ENCODE measurements at places on chromosomes 13 and 19.
A peak's percentile ranks its signal among the peaks of the same experiment; 100 is the strongest.

DNA sequence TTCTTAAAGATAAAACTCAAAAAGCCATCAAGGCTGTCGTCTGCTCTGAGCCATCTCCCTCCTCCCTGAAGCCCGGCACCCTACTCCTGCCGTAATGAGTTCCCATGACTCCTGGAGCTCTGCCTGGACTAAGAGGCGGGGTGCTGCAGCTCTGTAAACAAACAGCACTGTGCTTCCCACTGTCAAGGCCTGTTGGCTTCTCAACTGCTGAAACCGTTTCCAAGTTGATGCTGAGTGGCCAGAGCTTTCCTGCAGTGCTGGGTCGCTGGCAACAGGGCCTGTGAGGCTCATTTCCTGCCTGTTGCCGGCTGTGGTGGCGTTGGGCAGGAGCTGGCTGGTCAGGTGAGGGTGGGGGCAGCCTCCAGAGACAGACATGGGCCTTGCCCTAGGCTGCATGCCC lies 26.7 kb upstream of the ISYNA1 start:
- no peak for DNase-seq

DNA sequence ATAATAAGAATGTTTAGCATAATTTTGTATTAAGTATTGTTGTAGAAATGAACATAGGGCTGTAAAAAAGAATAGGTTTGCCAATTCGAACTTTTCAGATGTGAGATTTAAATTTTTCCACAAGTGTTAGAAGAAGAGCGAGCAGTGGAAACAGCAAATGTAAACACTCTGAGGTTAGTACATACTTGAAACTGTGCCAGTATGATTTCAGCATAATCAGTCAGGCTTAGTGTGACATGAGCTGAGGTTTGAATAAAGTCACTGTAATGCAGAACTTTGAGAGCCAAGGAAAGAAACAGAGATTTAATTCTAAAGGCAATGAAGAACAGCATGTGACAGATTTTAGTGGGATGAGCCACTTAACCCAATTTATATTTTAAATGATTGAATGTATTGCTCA lies 2166.4 kb downstream of the PCDH9 start:
- DNase-seq = no peak

GRCh38 chr13:82480415-82480814 lies 1401.9 kb downstream of the SLITRK1 start:
- no peak for DNase-seq

DNA sequence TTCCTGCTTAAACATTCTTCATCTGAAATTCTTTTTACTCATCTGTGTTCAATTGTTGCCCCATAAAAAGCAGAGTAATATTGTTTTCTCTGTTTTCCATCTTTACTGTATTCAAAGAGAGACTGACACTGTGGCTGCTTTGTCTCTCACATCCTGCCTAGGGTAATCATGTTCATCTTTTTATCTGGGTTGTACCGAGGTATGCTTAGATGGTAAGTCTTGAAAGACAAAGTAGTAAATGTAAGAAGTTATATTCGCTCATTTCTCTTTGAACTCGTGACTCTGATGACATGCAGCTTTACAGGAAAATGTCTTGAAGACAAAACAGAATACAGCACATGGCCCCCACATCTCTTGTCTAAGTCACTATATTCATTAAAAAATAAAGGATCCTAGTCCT lies 20.0 kb upstream of the CYSLTR2 start:
- DNase-seq = no peak

DNA sequence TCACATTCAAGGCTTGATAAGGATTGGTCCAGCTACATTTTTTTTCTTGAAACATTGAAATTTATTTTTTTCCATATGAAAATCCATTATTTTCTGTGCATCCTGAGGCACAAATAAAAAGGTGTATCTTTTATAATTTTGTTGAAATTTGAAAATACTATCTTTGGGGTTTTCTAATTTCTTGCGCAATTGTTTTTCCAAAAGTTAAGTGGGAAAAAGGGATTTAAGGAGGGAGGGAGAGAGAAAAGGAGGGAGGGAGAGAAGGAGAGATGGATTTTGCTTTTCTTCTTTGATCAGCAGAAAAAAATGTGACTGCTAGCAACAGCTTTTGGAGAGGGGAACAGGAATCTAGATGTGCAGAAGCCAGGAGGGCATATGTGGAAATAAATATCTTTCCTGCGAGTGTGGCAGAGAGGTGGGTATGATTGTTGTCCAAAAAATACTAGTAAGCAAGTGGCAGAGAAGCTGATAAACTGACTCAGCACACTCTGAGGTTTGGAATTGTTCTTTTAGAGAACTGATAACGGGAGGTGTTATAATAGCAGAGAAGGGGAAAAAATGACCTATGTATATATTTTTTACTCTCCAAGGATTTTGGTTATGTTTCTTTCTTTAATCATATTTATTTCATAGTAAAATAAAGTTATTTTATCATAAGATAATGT lies 61.2 kb upstream of the EDNRB start:
- no peak for DNase-seq

DNA sequence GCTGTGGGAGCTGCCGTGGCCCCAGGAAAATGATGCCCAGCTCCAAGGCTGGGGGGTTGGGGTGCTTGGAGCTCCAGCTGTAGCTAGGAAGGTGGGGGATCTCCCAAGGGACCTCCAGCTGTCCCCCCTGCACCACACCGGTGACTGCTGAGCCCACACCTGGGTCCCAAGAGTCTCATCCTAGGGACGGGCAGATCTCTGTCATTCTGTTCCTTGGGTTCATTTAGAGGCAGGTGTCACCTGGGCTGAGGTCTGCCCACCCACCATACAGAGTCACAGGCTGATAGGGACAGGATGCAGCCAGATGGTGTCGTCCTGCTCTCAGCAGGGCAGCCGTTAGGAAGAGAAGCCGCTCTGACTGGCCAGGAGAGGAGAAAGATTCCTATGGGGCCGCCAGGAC lies 5.3 kb downstream of the F2RL3 start:
- no peak for DNase-seq

GRCh38 chr13:109332506-109333499 lies 453.6 kb downstream of the IRS2 start:
- DNase-seq = no peak

DNA sequence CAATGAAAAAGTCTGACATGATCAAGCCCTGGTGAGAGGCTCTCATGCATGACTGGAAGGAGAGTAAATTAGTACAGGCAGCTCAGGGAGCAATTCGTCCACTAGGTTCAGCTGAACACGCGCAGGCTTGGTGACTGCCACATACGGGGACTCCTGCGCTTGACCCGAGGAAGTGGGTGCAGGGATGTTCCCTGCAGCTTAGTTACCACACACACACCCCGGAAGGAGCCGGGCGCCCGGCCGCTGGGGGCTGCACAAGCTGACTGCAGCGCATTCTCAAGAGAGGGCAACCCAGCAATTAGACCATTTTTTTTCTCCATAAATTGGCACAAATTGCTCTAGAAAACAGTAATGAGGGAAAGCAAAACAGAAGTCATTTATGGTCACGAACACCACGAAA lies 23.0 kb upstream of the MIER2 start:
- DNase-seq = no peak

DNA sequence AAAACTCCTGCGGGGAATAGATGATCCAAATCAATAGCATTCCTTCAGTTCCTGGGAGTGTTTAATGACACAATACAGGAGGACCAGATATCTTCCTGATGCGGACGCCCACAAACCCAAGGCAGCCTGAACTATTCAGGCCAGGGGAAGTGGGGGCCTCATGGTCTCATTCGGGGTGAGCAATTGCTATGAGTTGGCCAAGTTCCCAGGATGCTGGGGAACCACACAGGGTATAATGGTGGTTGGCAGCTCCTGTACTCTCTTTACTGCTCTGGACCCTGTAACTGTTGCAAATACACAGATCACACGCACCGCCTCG lies 401.2 kb downstream of the IRS2 start:
- DNase-seq = no peak

- DNase-seq = no peak
These were observed 717.0 kb downstream of the FGF9 start for GRCh38 chr13:22387899-22388298.

DNA sequence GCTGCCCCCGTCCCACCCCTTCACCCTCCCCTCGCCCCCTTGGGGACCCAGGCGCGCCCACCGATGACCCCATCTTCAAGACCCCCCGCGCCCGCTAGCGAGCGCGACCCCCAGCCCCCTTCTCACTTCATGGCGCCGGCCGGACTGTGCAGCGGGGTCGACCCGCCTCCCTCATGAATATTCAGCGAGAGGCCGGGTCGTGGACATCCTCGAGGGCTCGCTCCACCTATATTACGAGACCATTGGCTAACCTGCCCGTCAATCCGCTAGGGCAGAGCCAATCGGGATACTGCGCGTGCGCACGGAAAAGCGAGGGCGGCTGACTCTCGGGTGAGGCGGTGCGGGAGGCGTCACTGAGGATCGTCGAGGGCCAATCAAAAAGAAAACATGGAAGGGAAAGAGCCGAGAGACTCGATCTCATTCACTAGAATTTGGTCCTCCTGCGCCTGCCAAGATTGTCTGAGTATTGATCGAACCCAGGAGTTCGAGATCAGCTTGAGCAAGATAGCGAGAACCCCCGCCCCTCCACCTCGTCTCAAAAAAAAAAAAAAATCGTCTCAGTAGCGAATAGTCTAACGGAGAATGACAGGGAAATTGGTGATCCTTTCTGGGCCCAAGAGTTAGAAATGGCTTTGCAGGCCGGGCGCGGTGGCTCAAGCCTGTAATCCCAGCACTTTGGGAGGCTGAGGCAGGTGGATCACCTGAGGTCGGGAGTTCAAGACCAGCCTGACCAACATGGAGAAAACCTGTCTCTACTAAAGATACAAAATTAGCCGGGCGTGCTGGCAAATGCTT lies at the start of gene ERCC2:
TSS of gene ERCC2 (minus strand) at position 164 of the 795 bp plus-strand sequence. CDS start at position 131, 33 bp downstream.
- peak; percentile 100 for DNase-seq

DNA sequence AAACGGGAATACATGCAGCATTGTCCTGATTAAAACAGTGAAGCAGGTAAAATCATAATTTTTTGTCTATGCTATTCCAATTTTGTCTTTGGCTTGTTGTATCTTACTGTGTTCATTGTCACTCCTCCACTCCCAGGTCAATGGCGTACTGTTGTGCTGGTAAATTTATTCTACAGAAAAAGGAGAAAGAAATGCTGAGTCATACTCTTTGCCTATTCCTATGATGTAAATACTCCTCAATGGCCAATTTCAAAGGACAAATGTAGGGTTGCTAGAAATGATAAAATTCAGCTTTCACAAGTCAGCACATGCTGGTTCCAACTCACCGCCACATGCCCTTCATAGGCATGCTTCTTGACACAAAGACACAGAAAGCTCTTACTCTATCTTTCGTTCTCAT lies 694.4 kb upstream of the PCDH20 start:
- no peak for DNase-seq

GRCh38 chr13:93244918-93245280 lies 18.3 kb downstream of the GPC6 start:
- no peak for DNase-seq

DNA sequence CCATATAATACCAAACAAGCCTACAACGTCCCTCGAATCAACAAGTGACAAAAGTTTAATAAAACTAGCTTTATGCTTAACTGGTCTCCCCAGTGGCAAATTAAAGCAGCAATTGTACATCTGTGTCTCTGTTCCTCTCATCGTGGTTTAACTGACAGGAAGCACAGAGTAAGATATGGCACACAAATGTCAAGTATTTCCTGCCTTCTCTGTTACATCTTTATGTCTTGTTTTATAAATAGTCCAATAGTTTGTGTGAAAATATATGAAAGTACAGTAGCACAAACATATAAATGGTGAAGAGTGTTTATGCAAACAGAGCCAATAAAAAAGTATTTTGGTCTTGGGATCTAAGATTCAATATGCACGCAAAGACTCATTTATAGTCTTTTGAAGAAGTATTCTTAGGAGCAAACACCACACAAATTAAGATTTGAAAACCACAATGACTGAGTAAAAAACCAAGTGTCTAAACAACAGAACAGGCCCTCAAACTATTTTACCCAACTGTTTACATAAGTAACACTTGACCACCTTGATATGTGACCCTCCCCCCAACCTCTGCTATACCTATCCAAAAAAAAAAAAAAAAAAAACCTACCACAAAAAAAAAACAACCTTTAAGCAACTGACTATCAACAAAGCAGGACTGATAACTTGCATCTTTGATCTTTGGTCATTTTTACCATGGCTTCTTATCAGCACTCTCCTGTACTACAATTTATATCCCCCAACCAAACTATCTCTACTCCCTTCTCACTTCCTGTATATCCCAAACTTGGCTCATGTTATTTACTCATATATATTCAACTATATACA lies 14.0 kb downstream of the ELF1 start:
- DNase-seq = peak; percentile 61

DNA sequence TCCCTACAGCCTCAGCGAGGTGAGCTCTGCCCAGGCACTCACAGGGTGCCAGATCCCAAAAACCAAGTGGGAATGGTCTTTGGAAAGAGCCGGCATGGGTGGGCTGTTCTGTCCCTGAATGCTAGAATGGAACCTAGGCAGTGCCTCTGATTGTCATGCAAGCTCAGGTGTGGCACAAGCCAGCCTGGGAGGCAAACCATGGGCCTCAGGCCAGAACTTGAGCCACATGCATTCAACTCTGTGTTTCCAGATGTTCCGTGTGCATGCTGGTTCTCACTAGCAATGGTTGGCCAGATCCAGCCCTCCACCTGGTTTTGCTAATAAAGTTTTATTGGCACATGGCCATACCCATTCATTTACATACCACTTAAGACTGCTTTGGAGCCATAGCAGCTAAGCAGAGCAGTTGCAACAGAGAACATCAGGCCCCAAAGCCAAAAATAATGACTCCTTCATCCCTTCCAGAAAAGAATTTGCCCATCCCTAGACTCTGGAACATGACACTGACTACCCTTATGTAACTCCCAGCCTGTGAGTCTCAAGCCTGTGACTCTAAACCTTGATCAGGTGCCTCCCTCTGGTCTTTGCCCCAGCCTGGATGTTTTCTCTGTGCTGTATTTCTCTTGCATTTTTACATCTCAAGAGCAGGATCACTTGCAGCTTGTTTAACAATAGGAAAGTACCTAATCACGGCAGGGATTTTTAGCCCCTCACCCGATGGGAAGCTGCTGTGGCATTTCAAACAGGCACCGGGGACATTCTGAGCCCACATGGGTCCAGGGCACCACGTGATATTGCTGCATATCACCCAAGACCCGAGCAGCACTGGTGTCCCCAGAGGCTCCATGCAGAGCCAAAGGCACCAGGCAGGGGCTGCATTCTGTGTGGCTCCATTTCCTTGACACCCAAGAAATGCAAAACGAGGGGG lies 55.4 kb upstream of the USE1 start:
- no peak for DNase-seq

DNA sequence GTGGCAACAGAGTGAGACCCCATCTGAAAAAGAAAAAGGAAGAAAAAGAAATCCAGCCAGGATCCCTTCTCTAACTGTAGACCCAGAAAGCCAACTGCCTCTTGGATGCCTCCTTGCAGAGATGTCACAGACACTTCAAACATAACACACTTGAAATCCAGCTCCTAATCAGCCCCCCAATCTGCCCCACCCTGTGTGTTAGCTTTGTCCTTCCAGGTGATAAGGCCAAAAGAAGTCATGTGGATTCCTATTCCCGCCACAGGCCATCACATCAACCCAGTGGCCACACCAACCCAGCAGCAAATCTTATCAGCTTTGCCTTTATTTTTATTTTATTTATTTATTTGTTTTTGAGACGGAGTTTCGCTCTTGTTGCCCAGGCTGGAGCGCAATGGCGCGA lies 8.1 kb downstream of the BEST2 start:
- no peak for DNase-seq

All from CD4-positive, alpha-beta T cell treated with Interleukin-2 at 100 ng/mL for 4 hours (primary cell).